Cortex of kidney (tissue), 1 donor: ENCODE measurements at places on chromosomes 12 and 14.

GRCh38 chr12:12505544-12506495 lies 56.8 kb downstream of the DUSP16 start:
- no peak for DNase-seq

GRCh38 chr12:22803725-22804124 lies 178.8 kb downstream of the ETNK1 start:
- DNase-seq, result no peak

DNA sequence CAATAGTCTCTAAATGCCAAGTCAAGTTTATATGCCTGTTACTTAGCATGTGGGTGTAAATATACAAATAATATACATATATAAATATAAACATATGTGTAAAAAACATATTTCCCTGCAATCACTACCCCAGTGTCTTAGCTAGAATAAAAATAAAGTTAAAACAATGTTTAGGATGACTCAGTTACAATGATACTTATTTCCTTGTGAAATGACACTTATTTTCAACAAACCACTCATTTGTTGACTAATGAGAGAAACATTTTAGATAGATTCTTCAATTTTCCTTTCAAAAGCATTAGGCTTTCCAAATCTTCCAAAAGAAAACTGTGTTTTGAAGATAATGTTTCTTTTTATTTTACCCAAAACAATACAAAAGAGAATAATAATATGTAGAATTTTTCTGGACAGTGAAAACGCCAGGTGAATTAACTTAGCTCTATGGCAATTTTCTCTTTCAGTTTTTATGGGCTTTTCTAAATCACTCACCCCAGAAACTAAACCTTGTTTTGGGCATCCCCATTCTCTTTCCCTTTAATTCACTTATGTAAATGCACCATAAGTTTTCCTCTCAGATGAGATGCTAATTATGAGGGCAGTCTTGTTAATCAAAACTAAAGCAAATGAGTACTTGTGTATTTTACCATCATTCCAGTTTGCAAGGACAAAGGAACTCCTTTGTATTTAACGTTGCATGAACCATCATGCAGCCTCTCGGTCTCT lies 465.9 kb downstream of the BCAT1 start:
- DNase-seq, result no peak

DNA sequence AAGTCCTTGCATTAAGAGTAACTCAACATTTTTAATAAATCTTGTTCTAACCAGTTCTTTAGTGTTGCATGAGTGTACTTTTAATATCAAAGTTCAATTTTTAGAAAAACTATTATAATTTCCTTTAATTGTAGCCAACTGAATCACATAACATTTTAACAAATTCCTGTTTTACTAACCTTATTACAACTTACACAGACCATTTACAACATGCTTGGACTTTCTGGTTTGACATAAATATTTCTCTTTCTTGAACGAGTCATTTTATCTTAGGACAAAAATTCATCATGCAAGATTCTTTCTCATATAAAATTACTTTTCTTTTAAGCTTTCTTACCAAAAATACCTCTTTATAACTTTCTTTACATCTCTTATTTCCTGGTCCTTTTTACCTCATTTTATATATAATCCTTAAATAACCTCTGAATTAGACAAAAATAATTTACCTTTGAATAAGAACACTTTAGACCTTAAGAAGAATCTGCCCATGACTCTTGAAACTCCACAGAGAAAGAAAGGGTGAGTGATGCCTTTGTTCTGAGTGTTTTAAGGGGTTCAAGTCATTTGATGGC lies 3.9 kb downstream of the SLCO1A2 start:
- DNase-seq, result no peak

DNA sequence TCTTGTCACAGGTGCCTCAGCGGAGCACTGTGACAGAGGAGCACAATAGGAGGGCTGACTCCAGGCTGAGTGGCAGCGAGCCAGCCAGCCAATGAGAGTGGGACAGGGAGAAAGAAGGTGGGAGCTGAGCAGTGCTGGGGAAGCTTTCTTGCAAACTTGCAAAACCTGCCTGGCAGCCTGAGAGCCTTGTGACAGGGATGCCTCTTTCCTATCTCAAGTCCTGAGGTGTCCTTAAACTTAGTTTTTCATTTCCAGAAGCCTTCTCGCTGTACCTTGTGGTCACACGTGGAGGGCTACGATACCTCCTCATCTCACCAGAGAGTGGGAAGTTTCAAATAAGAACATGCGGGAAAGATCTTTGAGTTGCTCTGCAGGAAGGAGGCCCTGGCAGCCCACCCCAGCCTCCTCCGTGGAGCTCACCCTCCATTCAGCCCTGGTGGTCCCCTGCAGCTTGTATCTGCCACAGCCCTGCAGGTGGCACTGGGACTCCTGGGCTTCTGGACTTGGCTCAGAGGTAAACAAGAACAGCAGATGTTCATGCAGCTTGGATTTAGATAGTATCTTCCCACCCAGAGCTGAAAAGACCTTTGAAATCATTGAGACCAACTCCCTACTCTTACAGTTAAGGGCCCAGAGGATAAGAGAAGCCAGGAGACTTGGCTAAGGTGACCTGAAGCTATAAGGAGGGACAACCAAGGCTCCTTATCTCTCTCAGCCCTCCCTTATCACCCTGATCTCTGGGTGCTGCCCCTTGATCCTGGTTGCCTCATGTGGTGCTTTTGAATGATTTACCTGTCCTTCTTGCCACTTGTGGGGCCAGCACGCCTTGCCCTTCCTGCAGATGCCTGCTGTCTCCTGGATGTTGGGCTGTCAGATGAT lies 153.5 kb upstream of the MAX start:
- DNase-seq, result no peak

DNA sequence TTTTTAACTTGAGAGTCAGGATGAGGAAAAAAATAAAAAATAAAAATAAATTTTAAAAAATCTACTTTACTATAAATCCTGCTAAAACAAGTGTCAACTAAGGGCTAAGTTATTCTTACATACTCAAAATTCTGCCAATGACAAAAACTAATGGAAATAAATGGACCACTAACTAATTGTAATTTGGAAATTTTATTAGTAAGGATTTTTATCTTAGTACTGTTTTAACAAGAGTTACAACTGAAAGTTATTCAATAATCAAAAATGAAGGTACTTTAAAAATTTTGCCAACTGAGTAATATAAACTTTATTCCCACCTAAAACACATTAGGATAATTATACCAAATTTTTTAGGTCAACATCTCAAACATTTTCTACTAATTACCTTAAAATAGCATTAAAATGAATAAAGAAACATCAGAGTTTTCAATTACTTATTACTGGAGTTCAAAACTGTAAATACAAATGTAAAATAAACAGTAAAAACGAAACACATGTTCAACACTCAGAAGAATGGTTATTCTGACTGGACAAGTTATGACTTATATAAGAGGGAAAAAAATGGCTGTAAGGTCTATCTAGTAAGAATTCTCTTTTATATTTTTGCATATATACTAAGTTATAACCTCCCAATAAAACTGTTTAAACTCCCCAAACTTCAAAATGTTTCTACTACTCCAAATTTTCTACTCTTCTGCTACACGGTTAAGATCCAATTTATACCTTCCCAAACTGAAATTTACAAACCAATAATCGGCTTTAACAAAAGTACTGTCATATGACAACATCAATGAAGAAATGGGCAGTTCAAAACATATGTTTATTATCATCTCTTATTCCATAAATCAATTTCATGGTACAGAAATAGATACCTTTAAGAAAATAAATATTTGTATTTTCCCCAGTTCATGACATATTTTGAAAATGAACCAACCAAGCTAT lies 2.7 kb downstream of the HECTD1 start:
- no peak for DNase-seq

DNA sequence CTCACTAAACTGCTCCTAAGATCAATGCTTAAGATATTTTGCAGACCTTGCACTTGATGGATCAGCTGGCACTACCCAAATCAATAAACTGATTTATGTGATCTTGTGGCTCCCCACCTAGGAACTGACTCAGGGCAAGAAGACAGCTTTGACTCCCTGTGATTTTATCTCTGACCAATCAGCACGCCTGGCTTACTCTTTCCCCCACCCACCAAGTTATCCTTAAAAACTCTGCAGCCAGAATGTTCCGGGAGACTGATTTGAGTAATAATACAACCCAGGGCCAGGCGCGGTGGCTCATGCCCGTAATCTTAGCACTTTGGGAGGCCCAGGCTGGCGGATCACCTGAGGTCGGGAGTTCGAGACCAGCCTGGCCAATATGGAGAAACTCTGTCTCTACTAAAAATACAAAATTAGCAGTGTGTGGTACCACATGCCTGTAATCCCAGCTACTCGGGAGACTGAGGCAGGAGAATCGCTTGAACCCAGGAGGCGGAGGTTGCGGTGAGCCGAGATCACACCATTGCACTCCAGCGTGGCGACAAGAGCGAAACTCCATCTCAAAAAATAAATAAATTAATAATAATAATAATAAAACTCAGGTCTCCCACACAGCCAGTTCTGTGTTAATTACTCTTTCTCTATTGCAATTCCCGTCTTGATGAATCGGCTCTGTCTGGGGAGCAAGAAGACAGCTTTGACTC lies 12.0 kb downstream of the MORN3 start:
- no peak for DNase-seq

DNA sequence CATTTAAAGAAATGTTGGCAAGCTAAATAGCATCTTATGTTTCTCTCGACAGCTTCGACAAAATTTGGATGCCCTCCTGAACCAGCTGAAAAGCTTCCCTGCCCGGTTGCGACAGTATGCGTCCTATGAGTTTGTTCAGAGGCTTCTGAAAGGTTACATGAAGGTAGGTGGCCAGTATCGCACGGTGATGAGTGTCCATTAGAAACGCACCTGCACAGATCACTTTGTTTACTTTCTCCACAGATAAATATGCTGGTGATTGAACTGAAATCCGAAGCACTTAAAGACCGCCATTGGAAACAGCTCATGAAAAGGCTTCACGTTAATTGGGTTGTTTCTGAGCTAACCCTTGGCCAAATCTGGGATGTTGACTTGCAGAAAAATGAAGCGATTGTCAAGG lies 36.5 kb downstream of the DYNC1H1 start:
- no peak for DNase-seq

GRCh38 chr12:65362234-65363031 lies 84.0 kb downstream of the MSRB3 start:
- DNase-seq, result no peak

GRCh38 chr12:12715459-12716150 lies 1.6 kb upstream of the CDKN1B start:
- no peak for DNase-seq

- no peak for DNase-seq
Observed at GRCh38 chr14:78863143-78863542, 693.0 kb downstream of the NRXN3 start.

- DNase-seq, result no peak
Observed at GRCh38 chr14:32934073-32934880, 4.4 kb upstream of the NPAS3 start.

- no peak for DNase-seq
Observed at GRCh38 chr12:13223941-13224340, 27.4 kb downstream of the EMP1 start.

- DNase-seq, result no peak
Observed at GRCh38 chr14:75406102-75406501, 21.7 kb upstream of the JDP2 start.

- no peak for DNase-seq
Observed at GRCh38 chr12:31118347-31119191, 44.9 kb downstream of the DDX11 start.

DNA sequence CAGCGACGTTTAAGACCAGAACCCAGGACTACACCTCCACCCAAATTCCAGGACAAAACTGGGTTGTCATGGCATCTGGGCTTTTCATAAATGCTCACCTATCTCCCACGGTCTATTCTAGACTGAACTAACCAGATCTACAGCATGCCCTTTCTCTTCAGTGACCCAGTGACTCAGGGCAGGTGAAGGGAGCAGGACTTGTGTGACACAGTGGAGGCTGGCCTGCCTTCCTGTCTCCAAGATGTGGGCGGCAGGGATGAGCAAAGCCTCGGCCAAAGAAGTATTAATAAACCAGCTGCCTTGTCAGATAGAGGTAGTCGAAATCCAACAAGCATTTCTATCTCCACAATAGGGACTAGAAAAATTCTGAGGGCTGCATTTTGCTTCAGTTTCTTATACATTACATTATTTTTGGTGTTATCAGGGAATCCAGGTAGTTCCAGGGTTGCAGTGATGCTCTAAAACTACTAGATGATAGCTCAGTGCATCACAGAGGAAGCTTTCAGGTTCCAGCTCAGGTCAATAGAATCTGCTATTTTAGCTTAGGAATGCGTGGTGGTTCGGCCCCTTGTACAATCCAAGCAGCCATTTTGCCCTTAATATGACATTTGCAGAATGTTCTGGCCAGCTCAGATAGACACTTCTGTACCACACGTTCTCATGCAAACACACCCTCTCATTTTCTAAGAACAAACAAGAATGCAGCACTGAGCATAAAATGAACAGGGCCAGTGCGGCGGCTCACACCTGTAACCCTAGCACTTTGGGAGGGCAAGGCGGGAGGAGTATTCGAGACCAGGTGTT lies 4.2 kb upstream of the GLRX5 start:
- DNase-seq, result no peak

DNA sequence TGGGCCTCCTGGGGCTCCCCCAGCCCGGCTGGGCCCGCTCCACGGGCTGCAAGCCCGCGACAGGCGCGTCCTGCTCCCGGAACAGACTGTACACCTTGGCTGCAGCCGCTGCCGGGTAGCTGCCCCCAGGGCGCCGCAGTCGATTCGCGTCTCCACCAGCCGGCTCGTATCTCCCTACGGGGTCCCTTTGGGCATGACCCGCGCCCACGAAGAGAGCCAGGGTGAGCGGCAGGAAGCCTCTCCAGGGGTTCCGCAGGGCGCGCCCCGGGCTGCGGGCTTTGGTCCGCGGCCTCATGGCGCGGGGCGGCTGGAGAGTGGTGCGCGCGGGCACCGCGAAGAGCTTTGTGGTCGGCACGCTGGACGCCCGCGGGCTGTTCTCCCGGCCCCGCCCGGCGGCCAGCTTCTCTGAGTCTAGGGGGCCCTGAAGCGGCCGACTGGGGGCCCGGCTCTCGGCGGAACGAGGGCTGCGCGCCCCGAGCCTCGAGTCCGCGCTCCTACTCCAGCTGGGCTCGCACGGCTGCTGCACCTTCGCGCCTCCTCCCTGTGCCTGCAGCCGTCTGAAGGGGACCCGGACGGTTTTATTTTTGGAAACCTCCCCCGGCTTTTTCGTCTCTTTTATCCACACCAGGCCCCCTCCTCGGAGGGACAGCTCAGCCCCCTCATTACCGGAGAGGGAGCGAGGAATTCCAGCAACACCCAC lies at the start of gene LTBP2:
TSS of gene LTBP2 (minus strand) at position 588 of the 700 bp plus-strand sequence. CDS start at position 295, 293 bp downstream.
- DNase-seq, result no peak

DNA sequence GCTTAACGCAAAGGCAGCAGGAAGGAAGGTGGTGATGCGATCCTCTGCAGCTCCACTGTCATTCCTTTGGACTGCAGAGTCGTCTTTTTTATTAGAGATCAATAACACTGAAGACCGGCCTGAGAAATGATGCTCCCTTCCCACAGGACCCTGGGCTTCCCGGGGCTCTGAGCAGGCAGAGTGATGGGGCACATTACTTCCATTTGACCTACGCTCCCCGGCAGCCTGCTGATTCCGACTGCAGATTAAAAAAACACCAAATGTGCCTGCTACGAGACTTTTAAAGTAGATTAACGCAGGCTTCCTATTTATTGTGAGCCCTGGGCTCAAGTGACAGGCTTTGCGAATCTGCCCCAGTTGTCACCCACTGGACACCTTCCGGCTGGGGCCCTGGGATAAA lies 37.5 kb downstream of the KCNA1 start:
- DNase-seq, result no peak
